Activated naive CD4-positive, alpha-beta T cell treated with anti-CD3 and anti-CD28 coated beads, Interleukin-2, amount 50 U/mL, for 72 hours (primary cell): ENCODE measurements at places on chromosomes 4 and X. TPM values are rescaled to one million over a fixed set of nuclear protein-coding genes. Genes with fewer than 3 reads are reported as not detected.

DNA sequence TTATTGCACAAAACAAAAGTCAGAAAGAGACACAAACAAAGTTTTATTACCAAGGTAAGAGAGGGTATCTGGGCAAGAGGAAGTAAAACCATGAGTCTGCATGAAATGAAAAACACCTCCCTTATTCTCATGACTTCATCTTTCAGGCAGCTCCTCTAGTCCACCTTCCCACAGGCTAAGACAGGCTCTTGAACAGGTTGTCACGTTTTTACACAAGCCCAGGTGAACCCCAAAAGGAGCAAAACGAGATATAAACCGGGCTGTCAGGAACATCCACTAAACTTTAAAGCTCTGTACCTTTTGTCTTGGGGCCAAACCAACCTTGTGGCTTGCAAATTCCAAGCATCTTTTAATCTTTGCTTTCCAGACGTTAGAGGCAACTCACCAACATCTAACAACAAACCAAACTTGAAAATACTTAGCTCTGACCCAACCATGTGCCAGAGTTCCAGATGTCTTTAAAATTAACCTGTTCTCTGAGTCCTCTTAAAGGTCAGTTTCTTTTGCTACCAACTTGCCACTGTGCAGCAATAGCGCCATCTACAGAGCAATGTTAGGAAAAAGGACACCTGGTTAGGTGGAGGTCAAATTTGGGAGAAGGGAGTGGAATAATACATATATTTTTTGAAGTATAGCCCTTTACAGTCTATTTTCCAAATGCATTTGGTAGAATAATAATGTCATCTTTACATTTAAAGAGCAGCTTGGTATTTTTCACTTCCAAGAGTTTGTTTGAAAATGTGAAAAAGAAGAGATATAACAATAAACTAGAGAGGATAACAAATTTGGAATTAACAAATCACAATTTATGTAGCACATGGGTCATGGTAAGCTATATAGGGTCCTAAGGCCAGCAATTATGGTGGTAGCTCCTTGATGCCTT is 73.1 kb downstream of the QRFPR start:
- no peak for DNase-seq

DNA sequence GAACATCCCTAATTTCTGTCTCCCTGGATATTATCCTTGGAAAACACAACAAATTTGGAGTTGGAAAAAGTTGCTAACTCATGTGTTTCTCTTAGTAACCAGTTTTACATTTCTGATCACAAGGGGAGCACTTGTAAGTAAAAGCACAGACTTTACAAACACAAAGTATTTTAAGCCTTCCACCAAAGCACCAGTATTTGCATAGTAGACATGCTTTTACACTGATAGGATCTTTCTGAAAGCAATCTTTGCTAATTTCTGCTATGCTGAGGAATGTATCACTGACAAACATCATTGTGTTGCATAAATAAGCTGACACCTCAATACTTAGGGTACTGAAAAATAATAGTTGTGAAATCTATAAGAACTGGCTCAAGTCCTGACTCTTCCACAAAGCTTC is 100.6 kb downstream of the MID1 start:
- DNase-seq: no peak

DNA sequence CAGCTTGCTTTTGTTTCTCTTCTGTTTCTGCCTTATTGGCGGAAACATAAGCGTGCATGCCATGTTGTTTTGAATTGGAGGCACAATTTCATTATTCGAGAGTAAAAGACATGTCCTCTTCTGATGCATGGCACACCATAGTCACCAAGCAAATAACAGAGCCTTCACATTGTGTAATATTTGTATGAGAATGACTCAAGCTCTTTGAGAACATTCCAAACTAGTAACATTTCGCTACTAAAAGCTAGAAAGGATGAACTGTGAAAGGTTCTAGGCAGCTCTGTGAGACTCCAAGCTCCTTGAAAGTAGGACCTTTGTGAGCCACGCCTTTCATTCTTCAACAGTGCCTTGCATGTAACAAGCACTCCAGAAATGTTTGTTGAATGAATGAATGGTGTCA is 9.2 kb upstream of the ANXA3 start:
- no peak for DNase-seq

DNA sequence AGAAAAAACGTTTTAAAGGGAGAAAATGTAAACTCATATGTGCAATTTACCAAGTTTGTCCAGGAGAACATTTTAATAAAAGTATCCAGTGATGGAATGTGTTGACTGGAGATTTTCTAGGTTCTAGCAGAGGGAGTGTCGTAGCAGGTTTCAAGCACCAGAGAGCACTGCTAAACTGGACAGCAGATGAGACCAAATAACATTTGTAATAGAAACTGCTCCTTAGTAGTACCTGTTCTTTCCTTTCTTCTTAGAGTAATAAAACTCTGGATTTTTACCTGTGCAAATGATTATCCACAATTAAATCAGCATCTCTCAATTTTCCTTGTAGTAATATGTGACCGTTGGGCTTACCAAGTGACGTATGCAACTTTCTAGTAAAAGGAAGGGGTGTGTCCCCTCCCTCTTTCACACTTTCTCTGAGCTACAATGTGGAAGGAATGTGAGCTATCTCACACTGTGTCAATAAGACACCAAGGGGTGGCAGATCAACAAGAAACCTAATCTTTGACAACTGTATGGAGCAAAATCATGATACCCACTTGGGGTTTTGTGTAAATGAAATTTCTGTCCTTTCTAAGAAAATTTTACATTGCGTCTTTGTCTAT is 9.5 kb downstream of the HPGDS start:
- DNase-seq: no peak

- no peak for DNase-seq
Observed at GRCh38 chrX:39487166-39487968, 610.4 kb downstream of the BCOR start.

DNA sequence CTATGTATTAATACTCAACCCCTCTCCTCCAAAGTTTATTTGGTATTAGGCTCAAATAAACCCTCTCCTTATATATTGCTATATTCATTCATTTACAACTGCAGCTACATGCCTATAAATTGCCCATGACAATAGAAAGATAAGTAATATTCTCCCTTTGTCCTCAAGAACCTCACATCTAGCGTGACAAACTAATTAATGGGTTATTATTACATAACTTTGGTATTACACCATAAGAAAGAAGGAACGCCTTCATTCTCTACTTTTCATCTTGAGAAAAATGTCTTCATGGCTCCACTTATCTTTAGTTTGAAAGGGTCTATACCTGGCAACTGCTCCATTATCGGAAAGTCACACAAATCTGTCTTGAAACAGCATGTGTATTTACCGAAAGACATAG is 157.7 kb upstream of the RASGEF1B start:
- no peak for DNase-seq

- DNase-seq: no peak
Observed at GRCh38 chr4:78131403-78131802, 74.3 kb downstream of the FRAS1 start.

GRCh38 chr4:3765271-3766035 is 732 bp upstream of the ADRA2C start:
- no peak for DNase-seq

DNA sequence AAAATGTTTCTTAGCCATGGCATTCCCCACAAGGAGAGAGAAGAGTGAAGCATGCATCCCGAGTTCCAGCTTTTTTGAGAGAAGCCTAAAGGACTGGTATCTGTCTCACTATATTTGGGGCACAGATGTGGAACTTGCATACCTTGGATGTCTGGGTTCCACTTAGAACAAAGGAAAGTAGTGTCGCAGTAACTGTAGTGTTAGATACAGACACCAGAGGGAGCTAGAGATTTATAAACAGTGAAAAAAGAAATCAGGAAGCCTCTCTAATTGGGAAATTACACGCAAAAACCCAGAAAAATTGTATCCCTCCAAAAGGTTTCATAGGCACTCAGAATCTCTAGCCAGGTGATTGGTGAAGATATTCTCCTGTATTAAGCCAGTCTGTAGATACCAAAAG is 34.4 kb downstream of the AGTR2 start:
- DNase-seq: no peak

DNA sequence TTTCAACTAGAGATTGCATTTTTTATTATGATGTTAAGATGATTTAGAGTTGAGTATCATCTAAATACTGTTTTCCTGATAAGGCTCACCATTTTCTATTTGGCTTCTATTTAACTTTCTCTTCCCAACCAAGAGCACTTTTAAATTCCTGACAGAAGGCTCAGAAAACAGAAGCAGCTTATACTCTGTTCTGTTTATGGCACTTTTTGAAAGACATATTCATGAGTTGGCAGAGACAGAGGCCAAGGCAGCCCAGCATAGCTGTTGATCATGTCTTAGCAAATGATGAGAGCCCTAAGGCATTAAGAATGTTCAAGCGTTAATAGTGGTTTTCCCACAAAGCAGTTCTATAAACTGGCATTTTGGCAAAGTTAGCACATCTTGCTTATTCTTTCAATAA is 330.3 kb downstream of the TRAM1L1 start:
- no peak for DNase-seq

- no peak for DNase-seq
Observed at GRCh38 chrX:30364229-30364628, 55.0 kb upstream of the NR0B1 start.

GRCh38 chr4:38968668-38969067 is 63.5 kb downstream of the TMEM156 start:
- DNase-seq: no peak

DNA sequence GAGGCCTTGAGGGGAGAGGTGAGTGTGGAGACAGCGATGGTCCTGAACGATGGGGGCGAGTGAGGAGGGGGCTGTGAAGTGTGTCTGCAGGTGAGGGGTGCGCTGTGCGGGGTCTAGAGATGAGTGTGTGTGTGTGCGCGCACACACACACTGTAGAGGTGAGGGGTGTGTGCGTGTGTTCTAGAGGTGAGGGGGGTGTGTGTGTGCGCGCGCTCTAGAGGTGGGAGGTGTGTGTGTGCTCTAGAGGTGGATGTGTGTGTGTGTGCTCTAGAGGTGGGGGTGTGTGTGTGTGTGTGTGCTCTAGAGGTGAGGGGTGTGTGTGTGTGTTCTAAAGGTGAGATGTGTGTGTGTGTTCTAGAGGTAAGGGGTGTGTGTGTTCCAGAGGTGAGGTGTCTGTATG is 574 bp downstream of the BST1 start:
- no peak for DNase-seq

GRCh38 chr4:110632506-110633357 is 9.9 kb upstream of the PITX2 start:
- no peak for DNase-seq

DNA sequence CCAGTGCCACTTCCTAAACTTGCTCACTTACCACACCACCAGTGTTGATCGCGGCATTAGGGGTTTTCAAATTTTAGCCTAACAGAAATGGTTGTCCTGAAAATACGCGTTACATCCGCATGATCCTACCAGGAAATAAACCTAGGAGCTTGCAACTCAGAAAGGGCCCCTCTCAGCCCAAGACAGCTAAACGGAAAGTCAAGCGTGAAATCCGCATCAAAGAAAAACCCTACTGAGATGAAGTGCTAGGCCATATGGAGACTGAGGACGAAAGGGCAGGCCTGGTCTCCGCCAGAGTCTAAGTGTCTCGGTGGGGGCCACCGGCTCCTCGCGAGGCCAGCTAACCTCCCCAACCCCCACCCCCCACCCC is 626 bp downstream of the YTHDC1 start:
- no peak for DNase-seq

GRCh38 chr4:110867981-110868720 is 245.3 kb upstream of the PITX2 start:
- no peak for DNase-seq

DNA sequence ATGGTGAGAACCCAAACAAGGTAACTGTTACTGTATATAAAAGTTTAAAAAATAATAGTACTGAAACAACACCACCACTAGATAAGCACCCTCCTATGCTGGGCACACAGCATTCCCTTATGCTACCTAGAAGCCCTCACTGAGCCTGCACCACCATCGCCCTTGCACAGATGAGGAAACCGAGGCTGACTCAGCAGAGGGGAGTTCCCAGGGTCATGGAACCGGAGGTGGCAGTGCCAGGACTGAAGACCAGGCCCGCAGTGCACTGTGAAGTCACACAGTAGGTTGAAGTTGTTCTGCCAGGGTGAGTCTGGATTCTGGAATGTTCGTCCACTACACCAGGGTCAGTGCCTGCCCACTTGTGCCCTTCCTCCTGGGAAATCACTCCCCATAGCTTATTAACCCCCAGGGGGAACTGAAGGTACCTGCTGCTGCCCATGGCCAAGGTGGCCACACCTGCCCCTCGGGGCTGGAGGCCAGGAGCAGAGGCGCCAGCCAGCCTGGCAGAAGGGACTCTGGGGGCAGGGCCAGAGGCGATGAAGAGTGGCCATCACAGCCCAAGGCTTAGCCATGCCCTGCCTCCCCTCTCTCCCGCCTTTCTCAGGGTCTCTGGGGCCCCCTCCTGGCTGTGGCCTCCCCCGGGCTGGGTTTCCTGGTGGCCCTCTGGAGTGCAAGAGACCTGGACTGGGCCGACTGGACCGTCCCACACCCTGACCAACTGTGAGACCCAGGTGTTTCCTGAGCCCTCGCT is 15.1 kb upstream of the ABLIM2 start:
- no peak for DNase-seq

DNA sequence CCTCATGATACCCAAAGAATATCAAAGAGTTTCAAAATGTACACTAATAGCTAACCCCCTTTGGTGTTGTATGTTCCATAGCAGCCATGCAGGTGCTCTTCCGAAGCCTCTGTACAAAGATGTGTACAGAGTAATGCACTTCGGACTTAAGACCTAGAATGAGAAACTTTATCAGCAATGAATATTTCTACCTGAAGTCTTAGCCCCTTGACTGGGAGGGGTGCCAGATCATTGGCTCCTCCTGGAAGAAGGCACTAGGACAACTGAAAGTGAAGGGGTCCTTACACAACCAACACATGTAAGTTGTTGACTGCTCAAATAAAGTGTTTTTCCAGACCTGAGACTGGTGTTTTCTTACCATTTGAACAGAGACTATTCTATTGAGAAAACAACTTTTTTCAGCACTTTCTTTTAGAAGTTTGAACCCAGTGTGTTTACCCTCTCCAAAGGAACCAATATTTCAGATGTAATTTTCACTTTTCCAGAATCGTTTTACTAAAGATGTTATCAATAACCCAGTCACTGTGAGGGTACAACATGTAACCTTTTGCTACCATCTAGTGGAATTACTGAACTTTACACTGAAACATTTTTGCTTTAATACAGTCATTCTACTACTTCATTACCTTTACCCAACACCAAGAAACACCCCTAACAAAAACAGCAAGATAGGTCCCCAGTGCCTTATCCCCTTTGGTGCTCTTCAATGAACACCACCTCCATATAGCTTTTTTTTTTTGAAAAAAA is 33.3 kb upstream of the PRDX4 start:
- no peak for DNase-seq

- no peak for DNase-seq
Observed at GRCh38 chr4:9800848-9801247, 19.4 kb downstream of the DRD5 start.

GRCh38 chrX:48520976-48521352 is 644 bp upstream of the EBP start:
- DNase-seq: peak; percentile 7

Gene TMSB15C
- total RNA-seq: 4.5 TPM

Gene SOWAHB
- total RNA-seq: not detected

Gene CXCL11
- 0.23 TPM for total RNA-seq

Gene SEC31A
- total RNA-seq: 124 TPM

Gene ASB9
- 2.5 TPM for total RNA-seq

Gene LONRF3
- 4.5 TPM for total RNA-seq

Gene HTN3
- total RNA-seq: not detected
